ENCODE measurements at places on chromosomes 2 and 18.

DNA sequence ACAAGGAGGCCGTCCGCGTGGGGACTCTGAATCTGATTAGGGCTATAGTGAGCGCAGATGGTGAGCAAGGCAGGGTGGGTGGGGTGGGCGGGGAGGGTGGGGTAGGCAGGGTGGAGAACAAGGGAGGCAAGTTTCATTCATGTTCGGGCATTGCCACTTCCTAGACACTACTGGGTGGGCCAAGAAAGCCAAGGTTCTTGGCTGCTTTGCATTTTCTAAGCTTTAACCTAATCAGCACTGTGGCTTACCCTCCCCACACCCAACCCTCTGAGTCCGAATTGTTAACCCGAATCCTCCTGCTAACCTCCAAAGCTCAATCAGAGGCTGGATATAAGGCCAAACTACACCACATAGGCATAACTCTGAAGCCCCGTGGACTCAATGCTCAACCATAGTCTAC, 18.1 kb downstream of the MROH2A start:
- DNase-seq, result no peak

- no peak for DNase-seq
Measured at GRCh38 chr2:192002418-192002817, 155.5 kb upstream of the CAVIN2 start.

DNA sequence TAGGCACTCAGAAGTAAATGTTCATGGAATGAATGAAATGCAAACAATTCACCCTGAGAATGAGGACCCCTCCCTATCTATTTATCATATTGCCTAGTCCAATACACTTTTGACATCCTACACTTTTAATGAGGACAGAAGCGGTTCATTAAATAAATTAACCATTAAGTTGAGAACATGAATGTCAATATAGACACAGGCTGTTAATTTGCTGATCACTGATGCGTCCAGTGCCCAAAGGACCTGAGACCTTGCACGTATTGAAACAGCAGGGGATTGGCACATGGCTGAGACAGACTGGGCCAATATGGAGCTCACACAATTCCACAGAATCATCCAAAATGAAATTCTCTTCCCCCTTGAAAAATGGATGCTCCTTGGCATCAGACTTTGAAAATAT, 430.0 kb downstream of the SLC4A3 start:
- no peak for DNase-seq

GRCh38 chr2:13667415-13667757, 950.6 kb downstream of the TRIB2 start:
- DNase-seq, result no peak

DNA sequence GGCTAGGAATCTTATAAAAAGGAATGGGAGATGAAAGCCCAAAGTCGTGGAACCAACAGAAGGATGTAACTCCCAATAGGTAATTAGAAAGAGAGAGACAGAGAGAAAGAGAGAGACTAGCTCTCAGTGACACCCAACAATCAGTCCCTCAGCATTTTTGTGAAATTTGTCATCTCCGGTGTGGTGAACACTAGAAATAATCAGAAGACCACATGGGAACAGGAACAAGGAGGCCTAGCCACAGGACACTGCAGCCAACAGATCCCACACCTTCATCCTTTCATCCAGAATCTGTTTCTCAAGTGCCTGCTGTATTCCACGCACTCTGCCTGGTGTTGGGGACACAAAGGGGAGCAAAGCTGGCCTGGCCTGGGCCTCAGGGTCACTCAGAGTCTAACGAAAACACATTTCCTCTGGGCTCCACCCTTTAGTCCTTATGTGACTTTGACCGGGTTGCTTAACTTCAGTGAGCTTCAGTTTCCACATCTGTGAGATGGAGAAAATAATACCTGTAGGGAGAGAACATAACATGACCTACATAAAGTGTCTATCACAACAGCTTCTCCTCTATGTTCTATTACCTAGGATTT, 53.1 kb downstream of the EHD3 start:
- no peak for DNase-seq

DNA sequence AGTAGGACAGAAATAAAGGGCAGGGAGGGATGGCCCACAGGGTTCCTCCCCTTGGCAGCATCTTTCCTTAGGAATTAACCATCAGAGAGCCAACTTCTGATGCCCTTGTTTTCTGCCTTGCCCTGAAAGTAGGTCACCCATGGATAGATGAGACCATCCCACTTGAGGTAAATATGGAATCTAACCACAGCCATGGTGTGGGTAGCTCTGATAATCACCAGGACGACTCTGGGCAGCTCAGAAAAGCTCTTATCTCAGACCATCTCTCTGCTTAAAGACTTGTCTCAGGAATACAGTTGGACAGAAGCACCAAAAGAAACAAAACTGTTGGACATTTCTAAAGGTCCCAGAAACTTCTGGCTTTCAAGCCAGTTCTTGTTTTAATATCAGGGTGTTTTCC, 101.4 kb upstream of the CELF4 start:
- DNase-seq, result no peak

- DNase-seq, result no peak
Measured at GRCh38 chr2:239164335-239164871, 236.4 kb downstream of the HDAC4 start.

DNA sequence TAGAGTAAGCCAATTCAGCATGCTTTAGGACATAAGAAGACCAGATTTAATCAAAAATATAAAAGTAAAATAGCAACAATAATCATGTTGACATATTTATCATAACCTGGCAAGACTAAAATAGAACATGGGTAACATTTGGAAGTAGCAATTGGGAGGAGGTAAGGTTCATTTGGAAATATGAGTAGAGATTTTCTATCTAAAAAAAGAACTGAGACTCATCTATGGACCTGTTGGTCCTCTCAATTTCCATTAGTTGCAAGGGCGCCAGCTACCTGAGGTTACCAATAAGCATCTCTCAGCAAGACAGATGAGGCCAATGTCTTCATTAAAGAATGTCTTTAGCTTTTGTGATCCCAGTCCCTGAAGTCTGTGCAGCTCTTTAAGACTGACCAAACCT, 196.0 kb downstream of the IRS1 start:
- DNase-seq, result no peak

DNA sequence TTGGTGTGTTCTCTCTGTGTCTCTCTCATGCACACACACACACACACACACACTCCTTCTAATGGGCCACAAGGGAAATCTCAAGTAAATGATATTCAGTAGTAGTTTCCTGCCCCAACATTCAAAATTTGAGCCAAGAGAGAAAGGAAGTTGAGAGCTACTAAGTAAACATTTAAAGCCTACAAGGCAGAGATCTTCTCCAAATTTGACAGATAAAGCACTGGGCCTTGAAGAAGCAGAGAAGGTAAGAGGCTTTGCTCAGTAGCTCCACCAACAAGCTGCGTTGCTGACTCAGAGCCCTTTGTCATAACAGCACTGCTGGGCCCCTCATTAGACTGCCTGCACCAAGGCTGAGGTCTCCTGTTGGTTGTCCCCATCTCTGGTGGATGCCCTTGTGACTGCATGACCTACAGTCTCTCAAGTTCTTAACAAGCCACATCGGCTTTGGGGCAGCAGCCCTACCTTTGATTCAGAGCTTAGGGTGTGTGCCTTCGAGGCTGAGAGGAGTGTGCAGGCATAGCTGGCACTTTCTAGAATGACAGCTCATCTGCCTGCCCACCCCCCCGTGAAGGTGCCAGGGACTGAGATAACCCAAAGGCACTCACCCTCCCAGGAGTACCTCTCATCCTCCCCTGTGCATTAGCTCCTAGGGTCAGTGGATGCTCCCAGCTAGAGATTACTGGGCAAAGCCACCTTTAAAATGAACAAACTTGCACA, 32.3 kb upstream of the NEB start:
- DNase-seq, result no peak

- DNase-seq, result no peak
Measured at GRCh38 chr2:100639588-100640390, 77.0 kb downstream of the PDCL3 start.

DNA sequence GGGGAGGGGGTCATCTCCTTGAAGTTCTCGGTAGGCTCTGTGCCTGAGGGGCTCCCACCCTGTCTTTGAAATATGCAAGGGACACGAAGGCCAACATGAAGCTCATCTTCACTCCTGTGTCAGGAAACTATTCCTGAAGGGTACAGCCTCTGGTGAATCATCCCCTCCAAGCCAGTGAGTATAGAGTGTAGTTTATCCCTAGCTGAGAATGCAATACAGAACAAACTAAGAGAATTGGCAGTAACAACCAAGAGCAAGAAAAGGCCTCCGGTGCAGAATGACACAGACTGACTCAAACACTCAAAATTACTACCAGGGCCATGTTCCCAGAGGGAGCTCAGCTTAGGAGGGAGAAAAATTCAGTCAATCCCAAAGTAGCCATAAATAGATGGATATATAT, 413.3 kb downstream of the BCL11A start:
- DNase-seq, result no peak

DNA sequence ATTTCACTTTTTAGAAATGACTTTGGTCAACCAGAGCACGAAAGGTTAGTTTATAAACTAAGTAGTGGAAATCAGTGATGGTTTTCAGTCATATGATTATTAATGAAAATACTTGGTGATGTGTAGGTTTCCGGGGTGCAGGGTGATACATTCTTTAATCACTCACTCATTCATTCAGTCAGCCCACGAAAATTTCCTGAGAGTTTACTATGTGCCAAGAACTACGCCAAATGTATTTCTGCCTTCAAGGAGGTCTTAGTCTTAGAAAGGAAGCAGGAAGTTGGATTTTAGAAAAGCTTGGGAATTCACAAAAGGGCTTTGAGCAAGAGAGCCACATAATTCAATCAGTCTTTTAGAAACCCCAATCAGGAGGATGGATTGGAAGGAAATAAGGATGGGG, 543.6 kb downstream of the PLCL1 start:
- no peak for DNase-seq

GRCh38 chr2:71298914-71299313, 32.7 kb upstream of the ZNF638 start:
- DNase-seq, result no peak

- no peak for DNase-seq
Measured at GRCh38 chr2:9984217-9984739, 32.8 kb downstream of the GRHL1 start.

DNA sequence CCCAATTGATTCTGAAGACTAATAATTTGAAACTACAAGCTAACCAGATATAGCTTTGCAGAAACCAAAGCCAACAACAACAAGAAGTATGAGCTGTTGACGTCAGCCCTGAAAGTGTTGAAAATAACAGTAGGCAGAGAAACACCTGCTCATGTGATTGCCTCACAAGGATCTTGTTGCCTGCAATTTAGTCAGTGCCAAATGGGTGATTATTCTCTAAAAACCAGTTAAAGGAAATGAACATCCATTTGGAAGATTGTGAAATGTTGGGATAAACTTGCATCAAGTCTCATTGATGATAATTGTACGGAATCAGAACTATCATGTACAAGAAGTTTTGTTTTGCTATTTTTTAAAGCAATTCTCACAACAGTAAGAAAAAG, 2.8 kb downstream of the CYTIP start:
- no peak for DNase-seq

DNA sequence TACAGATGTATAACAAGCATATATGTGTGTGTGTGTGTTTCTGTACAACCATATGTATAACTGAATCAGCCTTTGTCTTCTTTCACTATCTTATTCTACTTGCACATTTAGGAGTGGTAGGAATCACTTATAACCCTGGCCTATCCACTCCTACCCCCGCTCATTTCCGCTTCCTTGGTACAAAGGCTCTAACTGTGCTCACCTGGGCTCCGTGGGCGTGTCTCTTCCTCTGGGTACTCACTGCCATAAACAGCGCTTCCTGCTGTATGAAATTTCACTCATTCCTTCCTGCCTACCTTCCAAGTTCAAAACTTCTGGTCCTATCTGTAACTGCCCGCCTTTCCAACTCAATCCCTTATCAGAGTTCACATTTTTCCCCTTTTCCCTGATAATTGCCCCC, 815.5 kb downstream of the EPHA4 start:
- DNase-seq, result no peak

GRCh38 chr2:8966123-8966908, 37.2 kb downstream of the MBOAT2 start:
- no peak for DNase-seq

GRCh38 chr2:192465141-192465540, 270.4 kb upstream of the TMEFF2 start:
- no peak for DNase-seq

- DNase-seq, result no peak
Measured at GRCh38 chr18:34608064-34608463, 102.0 kb upstream of the DTNA start.

DNA sequence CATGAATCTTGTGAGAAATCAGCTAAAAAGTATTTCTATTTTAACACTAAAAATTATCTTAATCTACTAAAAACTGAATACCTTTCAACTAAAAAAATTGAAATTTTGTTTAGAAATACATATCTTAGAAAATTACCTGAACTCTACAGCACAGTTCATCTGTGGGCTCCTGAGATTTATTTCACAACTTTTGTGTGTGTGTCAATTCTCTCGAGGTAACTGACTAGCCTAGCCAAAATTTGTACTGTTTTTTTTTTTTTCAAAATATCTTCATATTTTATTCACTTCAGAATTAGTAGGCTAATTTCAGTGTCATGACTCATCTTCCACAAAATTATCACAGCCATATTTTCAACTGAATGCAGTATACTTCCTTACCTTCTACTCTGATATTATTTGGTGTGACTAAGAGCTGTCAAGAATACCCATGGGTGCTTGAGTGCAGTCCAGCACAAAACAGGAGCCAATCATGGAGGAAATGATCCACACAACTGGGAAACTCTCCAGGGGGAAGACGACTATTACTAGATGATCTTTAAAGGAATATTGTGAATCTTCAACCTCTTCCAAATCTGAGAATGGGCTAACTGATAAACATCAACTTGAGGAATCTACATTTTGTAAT, 174.6 kb downstream of the ZNF385B start:
- DNase-seq, result no peak

- no peak for DNase-seq
Measured at GRCh38 chr2:29108225-29108624, 7.0 kb upstream of the CLIP4 start.

GRCh38 chr18:64110692-64111480, 38.0 kb downstream of the LINC00305 start:
- DNase-seq, result no peak

DNA sequence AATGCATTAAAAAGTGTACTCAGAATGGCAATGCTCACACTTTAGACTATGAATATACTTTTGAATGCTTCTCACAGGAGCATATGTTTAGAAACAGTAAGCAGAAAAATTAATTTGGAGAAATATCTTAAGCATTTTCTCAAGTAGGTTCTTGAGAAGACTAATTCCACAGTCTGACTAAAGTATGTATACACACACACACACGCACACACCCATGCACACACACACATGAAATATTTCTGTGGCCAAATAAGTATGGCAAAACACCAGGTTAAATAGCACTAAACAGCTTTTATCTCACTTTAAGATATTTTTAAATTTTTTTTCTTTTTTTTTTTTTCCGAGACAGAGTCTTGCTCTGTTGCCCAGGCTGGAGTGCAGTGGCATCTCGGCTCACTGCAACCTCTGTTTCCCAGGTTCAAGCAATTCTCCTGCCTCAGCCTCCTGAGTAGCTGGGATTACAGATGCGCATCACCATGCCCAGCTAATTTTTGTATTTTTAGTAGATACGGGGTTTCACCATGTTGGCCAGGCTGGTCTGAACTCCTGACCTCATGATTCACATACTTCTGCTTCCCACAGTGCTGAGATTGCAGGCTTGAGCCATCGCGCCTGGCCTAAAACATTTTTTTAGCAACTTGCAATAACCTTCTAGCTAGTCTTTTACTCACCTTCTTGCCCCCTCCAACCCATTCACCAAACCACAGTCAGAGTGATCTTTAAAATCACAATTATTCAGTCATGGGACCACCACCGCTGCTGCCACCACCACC, 67.5 kb upstream of the SCG2 start:
- DNase-seq, result no peak
